ENCODE measurements at places on chromosomes 7 and 10. TPM values are rescaled to one million over a fixed set of nuclear protein-coding genes. Genes with fewer than 3 reads are reported as not detected.

DNA sequence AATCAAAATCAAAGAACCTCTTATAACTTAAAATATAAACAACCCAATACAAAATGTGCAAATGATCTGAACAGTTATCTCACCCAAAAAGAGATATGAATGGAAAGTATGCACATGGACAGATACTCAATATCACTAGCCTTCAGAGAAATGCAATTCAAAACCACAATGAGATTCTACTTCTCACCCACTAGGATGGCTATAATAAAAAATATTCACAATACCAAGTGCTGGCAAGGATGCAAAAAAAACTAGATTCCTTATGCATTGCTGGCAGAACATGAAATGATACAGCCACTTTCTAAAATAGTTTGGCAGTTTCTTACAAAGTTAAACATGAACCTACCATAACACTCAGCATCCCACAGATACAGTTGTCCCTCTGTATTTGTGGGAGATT, 130.1 kb upstream of the LRRN3 start:
- no peak for DNase-seq

GRCh38 chr7:137169282-137169698, 174.2 kb downstream of the PTN start:
- peak; percentile 62 for DNase-seq

DNA sequence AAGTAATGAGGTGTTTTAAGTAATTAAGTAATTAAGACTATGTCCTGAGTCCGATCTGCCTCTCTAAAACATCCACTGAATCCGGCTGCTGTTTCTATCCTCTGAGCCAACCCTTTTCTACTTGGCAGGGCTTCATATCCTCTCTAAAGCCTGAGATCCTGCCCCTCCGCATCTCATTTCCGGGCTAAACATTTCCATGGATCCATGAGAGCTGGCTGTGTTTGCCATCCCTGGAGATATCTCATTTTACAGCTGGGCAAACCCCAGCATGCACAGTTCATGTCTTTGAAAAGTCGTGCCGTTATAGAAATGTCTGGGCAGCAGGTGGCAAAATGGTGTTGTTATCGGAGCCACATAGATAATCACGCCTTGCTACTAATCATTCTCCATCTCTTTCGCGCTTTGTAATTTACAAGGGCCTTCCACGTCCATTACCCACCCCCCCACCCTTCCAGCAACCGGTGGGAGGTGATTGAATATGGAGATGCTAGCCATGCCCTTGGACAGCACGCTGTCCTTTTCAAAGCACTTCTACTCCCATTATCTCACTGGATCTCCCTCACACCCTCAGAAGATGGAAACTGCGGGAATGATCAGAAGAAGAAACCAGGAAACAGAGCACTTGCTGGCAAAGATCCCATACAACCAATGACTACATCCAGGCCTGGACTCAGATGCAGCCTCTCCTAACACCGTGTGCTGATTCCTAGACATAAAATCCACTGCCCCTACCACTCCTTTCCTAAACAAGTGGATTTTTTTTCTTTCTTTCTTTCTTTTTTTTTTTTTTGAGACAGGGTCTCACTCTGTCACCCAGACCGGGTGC, 1189.2 kb downstream of the TYW1 start:
- DNase-seq, result no peak

GRCh38 chr10:61280303-61280702, 172.9 kb downstream of the TMEM26 start:
- DNase-seq, result no peak

DNA sequence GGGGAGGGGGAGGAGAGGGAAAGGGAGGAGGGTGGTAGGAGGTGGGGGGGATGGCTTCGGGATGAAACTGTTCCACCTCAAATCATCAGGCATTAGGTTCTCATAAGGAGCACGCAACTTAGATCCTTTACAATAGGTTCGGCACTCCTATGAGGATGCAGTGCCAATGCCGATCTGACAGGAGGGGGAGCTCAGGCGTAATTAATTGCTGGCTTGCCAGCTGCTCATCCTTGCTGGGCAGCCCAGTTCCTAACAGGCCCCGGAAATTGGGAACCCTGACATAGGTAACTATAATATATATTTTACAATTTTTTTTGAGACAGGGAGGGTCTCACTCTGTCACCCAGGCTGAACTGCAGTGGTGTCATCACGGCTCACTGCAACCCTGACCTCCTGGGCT, 118.8 kb upstream of the SFMBT2 start:
- DNase-seq, result no peak

- peak; percentile 44 for DNase-seq
Observed at GRCh38 chr10:132297526-132297925, 10.2 kb downstream of the STK32C start.

DNA sequence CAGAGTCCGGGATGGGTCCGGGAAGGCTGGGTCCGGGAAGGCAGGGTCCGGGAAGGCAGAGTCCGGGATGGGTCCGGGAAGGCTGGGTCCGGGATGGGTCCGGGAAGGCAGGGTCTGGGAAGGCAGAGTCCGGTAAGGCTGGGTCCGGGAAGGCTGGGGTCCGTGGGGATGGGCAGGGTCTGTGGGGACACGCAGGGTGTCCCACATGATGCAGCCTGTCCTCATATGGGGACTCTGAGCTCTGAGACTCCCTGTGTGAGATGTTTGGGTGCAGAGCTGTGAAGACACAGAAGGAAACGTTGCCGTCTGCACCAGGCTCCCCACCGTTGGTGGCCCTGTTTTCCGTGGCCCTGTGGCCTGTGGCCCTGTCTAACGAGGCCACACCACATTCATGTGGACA, 45.7 kb upstream of the ADGRA1 start:
- no peak for DNase-seq

- no peak for DNase-seq
Observed at GRCh38 chr7:106257752-106258151, 27.0 kb downstream of the NAMPT start.

DNA sequence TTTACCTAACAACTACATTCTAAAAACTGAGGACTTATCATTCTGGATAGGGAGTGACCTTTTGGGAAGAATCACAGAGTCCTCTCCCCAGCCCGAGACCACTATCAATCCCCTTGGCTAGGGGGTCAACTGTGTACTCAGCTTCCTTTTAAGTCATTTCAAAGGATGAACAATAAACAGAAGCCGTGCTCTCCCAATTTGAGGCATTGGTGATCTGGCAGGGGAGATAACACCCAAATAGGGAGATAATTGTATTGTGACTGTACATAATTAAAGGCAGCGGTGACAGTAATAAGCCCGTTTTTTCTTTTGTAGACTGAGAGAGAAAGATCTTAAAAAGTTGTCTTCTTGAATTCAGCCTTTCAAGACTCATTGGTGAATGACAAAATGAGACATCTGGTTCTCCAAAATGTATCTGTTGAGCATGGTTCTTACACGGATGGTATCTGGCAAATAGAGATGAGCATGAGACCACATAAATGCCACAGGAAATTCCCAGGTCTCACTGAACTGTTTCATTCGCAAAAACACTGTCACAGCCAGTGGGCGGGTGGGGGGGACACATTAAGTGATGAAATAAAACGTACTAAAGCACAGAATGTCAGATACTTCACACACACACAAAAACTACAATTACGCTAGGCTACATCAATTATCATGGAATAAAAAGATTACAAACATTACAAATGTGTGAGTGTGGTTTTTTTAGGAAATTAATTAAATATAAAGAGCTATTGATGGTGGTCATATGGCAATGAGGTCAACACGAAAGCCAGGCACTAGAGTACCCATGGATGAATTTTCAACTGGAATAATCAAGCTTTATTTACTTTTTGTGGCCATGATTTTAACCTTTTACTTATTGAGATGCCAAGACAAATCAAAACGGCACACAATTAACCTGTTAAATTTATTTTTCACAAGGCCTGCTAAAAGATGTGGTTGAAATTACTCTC, 108.4 kb downstream of the HIPK2 start:
- DNase-seq, result no peak

DNA sequence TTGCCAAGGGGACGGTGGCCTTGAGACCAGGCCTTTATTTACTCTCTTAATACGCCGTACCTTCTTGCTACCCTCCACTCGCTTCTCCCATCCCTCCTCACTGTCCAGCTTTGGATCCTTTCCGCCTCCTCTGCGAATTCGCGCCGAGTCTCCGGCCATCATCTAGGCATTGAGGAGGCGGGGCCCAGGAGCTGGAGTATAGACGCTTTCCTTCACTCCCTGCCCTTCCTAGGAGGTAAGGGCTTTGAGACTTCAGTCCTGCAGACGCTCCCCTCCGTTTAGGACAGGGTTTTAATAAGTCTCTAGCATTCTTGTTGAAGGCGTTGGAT, 538 bp downstream of the TFAM start:
- DNase-seq, result no peak

- DNase-seq, result no peak
Observed at GRCh38 chr10:104875561-104875960, 234.5 kb downstream of the SORCS3 start.

The ADARB2 gene
- 1.9 TPM for total RNA-seq

The OPN4 gene
- 0.18 TPM for total RNA-seq

The NEBL gene
- 37.2 TPM for total RNA-seq

The TAS2R5 gene
- 6.2 TPM for total RNA-seq

Measured in sciatic nerve (tissue), 2 donors.